Esophagus muscularis mucosa (tissue), 4 donors: ENCODE measurements at places on chromosomes 2 and 18. TPM values are rescaled to one million over a fixed set of nuclear protein-coding genes. Genes with fewer than 3 reads are reported as not detected.

The ZNF24 gene
- 41.1 TPM for total RNA-seq

The COX7A2L gene
- 97.2 TPM for total RNA-seq

The ORMDL1 gene
- 60.2 TPM for total RNA-seq

The SEPTIN10 gene
- total RNA-seq: 203 TPM

The FAHD2B gene
- total RNA-seq: 14.6 TPM

The C2orf80 gene
- total RNA-seq: not detected

The RBMS1 gene
- 116 TPM for total RNA-seq

The CLIP4 gene
- 58.5 TPM for total RNA-seq

The TFPI gene
- 74.2 TPM for total RNA-seq

The SNTG2 gene
- total RNA-seq: 3.8 TPM

The CFAP210 gene
- 0.80 TPM for total RNA-seq

The COL3A1 gene
- 182 TPM for total RNA-seq

The DUSP2 gene
- 5.5 TPM for total RNA-seq

The LOXHD1 gene
- total RNA-seq: not detected

The UNC50 gene
- total RNA-seq: 34.0 TPM

The LIPG gene
- 11.9 TPM for total RNA-seq

The MC5R gene
- total RNA-seq: not detected

The GATA6 gene
- total RNA-seq: 15.6 TPM

The LAPTM4A gene
- total RNA-seq: 154 TPM

The DES gene
- total RNA-seq: 23,535 TPM

The CPLX4 gene
- total RNA-seq: not detected

The PROM2 gene
- 3.2 TPM for total RNA-seq

The SCG2 gene
- total RNA-seq: 2.1 TPM

The DCDC2C gene
- 0.83 TPM for total RNA-seq

The AKAIN1 gene
- not detected for total RNA-seq

The NEU2 gene
- total RNA-seq: not detected
